ENCODE measurements at places on chromosomes 3 and 15.

GRCh38 chr3:165502707-165503106 lies 306.5 kb upstream of the SLITRK3 start:
- no peak for DNase-seq

- DNase-seq = no peak
Observed at GRCh38 chr15:52496776-52497470, 31.8 kb downstream of the MYO5A start.

DNA sequence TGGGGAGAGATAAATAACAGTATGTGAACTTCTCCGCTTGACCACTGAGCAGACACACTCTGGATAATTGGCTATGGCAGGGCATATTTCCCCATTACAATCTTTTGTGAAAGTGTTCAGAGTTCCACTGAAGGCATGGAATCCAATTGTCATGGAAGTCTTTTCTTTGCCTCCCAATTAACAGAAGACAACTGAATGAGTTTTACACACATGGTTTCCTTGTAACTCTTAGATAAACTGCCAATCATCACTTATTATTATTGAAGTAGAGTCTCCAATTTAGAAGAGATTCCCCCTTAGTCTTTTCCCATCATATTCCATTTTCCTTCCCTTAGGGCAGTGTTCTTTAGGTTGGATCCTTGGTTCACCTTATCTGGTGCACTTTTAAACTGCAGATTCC lies 308.3 kb downstream of the NR2F2 start:
- DNase-seq = no peak

DNA sequence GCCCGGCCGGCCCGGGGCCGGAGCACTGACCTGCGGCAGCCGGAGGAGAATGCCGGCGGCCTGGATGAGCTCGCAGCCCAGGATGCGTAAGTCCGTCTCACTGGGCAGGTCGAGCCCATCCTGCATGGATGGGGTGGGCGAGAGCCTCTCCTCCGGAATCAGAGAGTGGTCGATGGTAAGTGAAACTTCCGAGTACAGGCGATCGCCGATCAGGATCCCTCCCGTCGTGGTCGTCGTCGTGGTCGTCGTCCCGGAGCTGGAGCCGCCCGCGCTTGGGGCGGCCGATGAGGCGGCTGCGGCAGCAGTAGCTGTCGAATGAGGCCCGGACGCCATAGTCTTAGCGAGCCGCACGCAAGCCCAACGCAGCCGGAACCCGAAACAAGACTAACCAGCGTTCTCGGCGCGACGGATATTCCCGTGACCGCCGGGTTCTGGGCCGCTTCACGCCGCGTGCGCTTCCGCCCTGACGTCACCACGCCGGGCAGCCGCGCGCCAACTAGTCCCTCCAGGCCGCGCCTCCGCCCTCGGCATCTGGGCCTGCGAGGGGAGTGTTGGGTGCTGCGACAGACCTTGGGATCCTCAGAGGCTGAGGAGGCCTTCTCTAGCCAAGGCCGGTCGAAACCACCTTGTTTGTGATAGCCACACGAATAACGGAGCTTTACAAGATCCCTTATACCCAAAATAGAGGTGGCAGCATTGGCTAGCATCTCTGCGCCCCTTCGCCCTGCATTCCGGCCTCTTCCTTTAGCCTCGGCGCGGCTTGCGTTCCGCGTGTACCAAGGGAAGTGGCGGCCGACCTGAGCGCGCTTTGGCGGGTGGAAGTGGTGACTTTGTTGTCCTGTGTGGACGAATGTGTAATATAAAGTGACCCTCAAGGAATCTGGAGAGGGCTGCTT lies at the start of gene CCNL1:
Gene CCNL1 (minus strand): TSS at position 386 of the 896 bp plus-strand sequence. CDS start 53 bp downstream, at position 333.
- peak; percentile 96 for DNase-seq

DNA sequence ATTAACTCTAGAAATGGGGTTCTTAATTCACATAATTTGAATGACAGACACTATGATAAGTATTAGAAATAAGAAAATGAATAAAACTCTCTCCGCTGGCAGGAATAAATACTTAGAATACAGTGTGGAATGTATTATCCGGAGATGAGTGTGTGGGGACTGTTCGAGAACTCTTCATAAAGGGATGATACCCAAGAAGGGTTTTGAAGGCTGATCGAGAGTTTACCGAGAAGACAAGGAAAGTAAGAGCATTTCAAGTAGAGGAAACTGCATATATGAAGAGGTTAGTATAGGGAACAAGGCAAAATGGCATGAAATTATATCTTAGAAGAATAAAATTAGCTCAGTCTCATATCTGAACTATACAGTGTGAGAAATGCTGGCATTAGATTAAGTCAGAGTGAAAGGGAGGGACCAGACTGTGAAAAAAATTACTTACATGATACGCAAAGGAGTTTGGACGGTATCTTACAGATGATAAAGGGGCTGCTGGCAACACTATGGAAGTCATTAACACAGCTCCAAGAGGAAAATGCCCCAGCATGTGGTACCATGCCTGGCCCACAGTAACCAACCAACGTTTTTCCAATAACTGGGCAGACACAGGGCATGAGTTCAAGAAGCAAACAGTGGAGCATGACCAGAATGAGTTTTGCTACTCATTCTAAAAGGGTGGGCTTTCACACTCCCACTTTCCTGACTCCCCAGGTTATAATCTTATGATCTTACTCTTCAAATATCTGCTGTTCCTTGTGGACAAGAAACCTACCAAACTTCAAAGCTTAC lies 6.5 kb downstream of the DCBLD2 start:
- no peak for DNase-seq

GRCh38 chr3:141411251-141411771 lies 43.0 kb downstream of the ZBTB38 start:
- no peak for DNase-seq

- no peak for DNase-seq
Observed at GRCh38 chr3:10404876-10405275, 84.0 kb upstream of the SEC13 start.

- DNase-seq = no peak
Observed at GRCh38 chr3:30161375-30161774, 445.0 kb upstream of the TGFBR2 start.

- DNase-seq = no peak
Observed at GRCh38 chr3:37150621-37151020, 23.8 kb downstream of the LRRFIP2 start.

- no peak for DNase-seq
Observed at GRCh38 chr3:37992271-37993066, 1.9 kb downstream of the VILL start.

GRCh38 chr3:112126511-112126911 lies 6.5 kb downstream of the GCSAM start:
- no peak for DNase-seq

DNA sequence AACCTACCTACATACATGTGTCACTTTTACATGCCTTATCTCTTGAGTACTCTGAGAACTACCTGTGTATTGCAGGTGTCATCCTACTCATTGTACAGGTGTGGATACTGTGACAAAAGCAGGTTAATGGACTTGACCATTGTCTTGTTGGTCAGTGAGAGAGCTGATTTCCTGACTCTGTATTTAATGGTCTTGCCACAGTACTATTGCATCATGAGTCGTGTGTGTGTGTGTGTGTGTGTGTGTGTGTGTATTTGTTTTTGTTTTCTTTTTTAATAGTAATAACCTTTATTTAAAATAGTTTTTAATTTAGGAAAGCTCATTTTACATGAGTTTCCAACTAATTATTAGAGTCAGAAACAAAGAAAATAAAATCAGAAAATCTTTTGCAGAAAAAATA lies 7.7 kb downstream of the SELENOT start:
- DNase-seq = no peak

DNA sequence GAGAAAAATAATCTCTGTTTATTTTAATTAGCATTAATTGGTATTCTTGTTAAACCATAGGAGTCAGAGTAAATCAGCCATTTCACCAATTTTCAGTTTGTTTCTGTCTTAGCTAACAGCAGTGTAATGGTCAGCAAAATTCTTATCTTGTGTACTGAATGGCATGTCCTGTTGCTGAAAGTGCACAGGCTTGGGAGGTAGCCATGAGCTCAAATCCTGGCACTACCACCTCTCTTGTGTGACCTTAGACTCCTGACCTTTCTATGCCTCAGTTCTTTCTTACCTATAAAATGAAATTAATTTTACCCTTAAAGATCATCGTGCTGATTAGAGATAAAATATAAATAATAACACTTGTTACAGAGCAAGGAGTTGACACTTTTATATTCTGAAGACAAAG lies 35.8 kb downstream of the MLH1 start:
- no peak for DNase-seq

- DNase-seq = no peak
Observed at GRCh38 chr15:82942691-82943090, 9.8 kb downstream of the HOMER2 start.

GRCh38 chr15:45179221-45179985 lies 8.4 kb downstream of the SHF start:
- DNase-seq = peak; percentile 61

- no peak for DNase-seq
Observed at GRCh38 chr3:53426918-53427317, 67.5 kb upstream of the CACNA1D start.

DNA sequence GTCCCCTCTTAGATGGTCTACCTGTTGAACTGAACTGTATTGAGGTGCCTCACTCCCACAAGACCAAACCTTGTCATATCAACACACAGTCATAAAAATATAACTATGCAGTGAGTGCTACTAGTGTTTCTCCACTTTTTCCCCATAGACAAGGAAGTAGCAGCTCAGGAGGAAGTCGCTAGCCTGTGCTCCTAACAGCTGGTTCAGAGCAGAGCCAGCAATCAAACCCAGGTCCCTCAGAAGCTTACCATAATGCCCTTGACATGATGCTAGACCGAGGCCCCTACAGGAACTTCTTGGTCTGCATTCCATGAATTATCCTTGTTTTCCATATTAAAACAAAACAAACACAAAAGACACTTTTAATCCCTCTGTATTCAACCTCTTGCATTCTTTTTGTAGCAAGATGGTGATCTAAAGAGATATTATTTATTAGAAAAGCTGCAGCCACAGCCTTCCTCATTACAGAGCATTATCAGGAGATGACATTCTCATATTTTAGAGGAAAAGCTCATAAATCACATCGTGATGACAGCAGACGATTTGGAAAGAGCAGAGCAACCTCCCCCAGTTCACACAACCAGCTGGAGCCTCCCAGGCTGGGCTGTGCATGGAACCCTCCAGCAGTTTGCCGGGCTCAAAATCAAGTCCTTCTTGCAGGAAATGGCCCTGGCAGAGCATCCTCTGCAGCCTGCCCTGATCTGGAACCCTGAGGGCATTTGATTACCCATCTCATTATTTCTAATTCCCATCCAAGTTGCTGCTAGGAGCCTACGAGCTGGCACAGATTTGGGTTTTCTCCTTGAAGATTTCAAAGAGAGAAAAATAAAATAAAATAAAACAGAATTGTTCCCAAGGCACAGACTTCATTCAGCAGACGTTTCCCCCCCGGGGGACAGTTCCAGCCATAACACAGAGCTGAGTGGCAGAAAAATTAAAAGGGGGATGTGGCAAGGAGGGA lies 118.8 kb downstream of the SRGAP3 start:
- no peak for DNase-seq

DNA sequence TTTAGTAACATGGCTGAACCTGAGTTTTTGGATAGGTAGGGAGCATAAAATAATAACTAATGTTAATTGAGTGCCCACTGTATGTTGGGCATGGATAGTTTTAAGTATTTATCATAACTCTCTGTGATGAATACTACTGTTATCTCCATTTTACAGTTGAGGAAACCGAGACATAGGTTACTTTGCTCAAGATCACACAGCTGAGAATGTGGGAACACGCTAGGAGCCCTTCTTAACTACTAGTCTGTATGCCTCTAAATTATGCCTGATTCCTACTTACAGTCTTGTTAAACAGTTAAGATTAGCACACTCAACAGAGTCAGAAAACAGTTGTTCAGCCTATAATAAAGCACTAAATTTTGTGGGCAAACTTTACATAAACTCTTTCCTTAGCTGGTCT lies 2.0 kb upstream of the SIAH2 start:
- no peak for DNase-seq

DNA sequence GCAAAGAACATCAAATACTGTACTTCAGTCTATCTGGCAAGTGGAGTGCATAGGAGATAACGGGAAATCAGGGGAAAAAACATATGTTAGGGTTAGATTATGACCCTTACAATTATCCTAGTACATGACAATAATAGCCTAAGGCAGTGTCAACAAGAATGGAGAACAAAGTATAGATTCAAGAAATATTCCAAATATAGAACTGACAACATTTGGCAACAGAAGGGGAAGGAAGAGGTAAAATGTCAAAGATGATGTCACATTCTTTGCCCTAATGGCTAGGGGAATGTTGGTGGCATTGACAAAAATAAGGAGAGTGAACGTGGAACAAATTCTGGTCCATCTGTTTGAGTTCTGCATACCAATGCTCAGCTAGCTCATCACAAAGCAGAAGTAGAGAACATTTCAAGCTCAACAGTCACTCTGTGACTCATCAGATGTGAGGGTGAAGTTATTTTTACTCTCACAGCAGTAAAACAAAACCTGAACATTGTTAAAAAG lies 15.5 kb upstream of the ATP8B4 start:
- no peak for DNase-seq

DNA sequence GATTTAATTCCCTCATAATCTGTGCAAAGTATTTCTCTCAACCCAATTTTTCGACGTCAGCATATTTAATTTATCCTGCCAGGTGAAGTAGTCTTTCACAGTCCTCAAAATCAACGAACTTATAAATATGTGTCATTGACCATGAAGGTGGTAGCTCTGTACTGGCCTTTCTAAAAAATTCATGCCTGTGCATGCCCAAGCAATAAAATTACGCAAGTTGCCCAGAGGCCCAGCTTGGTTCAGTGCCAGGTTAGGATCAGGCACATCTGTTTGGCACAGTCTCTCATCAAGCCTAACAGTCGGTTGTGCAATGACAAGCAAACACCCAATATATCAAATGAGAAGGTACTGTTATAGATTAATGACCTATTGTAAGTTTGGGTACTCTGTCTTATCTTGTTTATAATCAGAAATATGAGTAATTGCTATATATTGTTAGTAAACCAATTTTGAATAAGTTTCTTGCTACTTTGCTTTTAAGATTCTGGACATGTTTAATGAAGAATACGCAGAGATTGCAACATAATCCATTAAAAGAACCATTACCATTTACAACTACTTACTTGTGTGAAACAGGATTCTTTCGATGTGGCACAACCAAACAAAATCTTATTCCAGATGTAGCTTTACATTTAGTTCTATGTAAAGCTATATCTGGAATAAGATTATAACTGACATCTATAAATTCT lies 159.0 kb upstream of the IL12A start:
- peak; percentile 10 for DNase-seq

GRCh38 chr15:64934023-64934422 lies 22.3 kb downstream of the ANKDD1A start:
- no peak for DNase-seq

DNA sequence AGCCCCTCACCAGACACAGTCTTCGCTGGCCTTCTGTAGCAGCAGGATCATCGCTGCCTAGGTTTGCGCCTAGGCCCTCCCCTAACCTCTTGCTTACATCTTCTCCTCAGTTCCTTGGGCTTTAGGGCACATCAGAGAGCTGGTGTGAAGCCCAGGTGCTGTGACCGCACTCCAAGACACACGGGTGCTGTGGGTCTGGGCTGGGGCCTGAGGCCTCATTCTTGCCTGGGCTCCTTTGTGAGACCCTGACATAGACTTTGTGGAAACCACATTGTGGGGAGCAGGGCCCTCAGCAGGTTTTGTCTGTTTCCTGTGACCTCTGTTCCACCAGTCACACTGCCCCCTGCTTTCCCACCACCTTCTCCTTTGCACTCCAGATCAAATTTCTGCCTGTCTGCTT lies 8.0 kb downstream of the AMIGO3 start:
- no peak for DNase-seq

GRCh38 chr3:100057716-100058575 lies 56.4 kb downstream of the FILIP1L start:
- no peak for DNase-seq

Measured in hematopoietic multipotent progenitor cell treated with erythropoietin and hydrocortisone succinate and interleukin-3 and kit ligand, for 17 days (in vitro differentiated cells).